Aorta (tissue), 5 donors: ENCODE measurements at places on chromosomes 1 and 21.

DNA sequence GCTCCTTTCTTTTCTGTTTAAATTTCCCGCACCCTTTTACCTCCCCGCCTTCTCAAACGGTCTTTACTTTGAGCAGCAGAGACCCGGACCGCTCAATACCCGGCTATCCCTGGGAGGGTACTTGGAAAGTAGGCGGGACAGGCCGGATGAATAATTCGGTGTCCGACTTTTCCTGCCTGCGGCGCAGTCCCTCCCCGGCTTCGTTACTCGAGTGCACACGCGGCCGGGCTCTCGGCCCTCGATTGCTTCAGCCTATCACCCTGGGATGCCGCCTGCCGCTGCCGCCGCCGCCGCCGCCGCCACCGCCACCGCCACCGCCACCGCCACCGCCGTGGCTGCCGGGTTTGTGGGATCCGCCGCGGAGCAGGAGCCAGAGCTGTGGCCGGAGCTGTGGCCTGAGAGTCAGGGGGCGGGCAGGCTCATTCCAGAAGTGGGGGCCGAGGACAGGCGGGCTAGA, 382 bp upstream of the RASAL2 start:
- DNase-seq, result peak; percentile 95
- peak overlapping the region; percentile 81 for H3K4me3 ChIP-seq
- no peaks in the 10 kb centered on the region for H3K4me1 ChIP-seq
- peak overlapping the region; percentile 72 for H3K27ac ChIP-seq

GRCh38 chr1:65791396-65791795, 1.3 kb upstream of the PDE4B start:
- H3K27me3 ChIP-seq, result no peaks in the 10 kb centered on the region
- DNase-seq, result no peak
- no peaks in the 10 kb centered on the region for H3K4me1 ChIP-seq
- no peaks in the 10 kb centered on the region for H3K36me3 ChIP-seq
- H3K4me3 ChIP-seq, result no peak overlapping the region
- no peak overlapping the region for H3K27ac ChIP-seq

DNA sequence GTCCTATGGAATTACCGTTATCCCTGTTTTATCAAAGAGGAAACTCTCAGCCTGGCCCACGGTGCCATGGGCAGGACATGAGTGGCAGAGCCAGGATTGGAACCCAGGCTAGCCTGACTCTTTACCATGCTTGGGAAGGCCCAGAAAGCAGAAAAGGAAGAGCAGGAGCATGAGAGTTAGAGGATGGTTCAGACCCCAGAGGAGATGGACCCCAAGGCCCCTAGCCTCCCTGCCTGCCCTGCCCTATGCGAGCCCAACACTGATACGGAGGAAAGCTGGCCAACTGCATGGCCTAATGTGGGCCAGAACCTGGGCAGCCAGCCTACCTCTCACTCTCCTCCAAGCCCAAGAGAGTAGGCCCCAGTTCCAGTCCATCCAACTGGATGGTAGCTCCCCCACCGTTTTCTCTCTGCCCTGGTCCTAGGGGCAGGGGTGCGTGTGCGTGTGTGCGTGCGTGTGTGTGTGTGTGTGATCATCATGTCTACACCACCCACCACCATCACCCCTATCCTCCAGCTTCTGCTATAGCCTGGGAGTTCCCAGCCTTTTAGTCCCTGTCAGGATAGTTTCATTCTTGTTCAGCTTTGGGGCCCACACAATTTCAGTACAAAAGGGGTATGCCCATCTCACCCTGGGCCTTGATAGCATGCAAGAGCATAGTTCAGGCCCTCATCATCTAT, 15.4 kb upstream of the MEX3A start:
- peak overlapping the region; percentile 50 for H3K27ac ChIP-seq
- no peaks in the 10 kb centered on the region for H3K36me3 ChIP-seq
- H3K27me3 ChIP-seq, result no peaks in the 10 kb centered on the region
- H3K4me3 ChIP-seq, result no peak overlapping the region
- no peak for DNase-seq

GRCh38 chr1:177065430-177065829, 99.1 kb downstream of the ASTN1 start:
- no peak for DNase-seq
- no peaks in the 10 kb centered on the region for H3K36me3 ChIP-seq
- H3K4me1 ChIP-seq, result no peaks in the 10 kb centered on the region
- no peaks in the 10 kb centered on the region for H3K27me3 ChIP-seq

DNA sequence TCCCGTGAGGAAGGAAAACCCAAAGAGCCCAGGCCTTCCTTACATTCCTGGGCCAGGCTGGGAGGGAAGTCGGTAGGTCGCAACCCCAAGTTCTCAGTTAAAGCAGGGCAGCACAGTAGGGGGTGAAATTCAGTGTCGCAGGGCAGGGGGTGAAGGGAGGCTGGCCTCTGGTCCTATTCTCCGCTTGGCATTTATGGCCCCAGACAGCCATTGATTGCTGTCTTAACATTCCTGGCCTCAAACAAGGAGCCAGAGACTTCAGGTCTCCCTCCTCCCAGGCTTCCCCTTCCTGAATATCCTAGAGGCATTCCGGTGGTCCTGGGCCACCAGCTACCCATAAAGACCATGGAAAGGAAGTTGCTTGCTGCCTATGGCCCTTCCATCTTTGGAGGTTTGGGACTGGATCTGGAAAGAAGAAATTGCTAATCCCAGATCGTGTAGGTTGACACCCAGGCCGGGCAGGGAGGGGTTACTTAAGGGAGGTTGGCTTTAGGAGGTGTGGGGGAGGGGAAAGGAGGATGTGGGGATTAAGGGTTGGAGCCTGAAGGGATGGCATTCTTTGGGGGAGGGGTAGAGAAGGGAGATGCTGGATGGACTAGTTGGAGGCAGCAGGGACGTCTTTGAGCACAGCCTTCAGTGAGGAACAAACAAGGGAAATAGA, 1.7 kb downstream of the LIN28A start:
- no peak overlapping the region for H3K27ac ChIP-seq
- H3K4me1 ChIP-seq, result no peaks in the 10 kb centered on the region
- no peaks in the 10 kb centered on the region for H3K27me3 ChIP-seq
- H3K4me3 ChIP-seq, result no peak overlapping the region
- no peak for DNase-seq

DNA sequence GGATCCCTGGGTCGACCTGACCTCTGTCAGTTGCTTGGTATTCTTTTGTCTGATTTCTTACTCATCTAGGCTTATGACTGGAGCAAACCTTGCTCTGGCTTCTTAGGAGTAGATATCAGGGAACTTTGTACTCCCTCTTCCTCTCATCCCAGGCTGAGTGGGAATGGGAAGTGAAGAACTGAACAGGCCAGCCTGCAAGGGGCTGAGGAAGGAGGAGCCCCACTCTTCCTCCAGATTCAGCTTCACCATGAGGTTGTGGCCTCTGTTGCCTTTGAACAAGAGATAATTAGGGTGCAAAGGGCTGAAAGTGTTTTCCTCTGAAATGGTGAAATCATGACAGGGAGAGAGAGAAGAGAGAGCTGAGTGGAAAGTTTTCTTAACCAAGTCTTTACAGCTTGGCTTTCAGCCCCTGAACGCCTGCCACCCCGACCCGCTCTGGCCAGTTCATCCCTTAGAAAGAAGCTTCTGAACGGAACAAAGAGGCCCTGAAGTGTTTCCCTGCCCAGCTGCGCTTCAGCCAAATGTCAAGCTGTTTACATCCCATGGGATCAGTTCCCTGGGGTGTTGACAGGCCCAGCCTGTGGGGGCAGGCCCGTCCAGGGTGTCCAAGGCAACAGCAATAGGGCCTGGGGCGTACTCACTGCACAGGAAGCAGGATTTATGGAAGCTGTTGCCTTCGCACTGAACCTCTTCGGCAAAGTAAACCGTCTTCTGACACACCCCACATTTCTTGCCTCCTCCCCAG, 11.2 kb downstream of the CSRP1 start:
- no peaks in the 10 kb centered on the region for H3K27me3 ChIP-seq
- H3K4me1 ChIP-seq, result peaks cover 7% of the 10 kb centered on the region

DNA sequence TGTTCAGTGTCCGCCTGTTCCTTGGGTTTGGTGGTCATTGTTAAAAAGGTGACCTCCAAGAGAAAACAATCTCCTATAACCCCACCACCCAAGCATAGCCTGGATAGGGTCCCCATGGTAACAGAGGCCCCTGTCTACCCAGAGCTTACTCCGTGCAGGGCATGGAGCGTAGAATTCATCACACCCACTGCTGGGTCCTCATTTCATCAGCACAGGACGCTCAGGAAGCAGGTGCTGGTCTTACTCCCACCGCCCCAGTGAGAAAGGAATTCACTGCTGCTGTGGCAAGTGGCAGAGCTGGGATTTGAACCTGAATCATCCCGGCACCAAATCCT, 37.0 kb downstream of the ARHGEF10L start:
- no peak overlapping the region for H3K4me3 ChIP-seq
- H3K36me3 ChIP-seq, result no peaks in the 10 kb centered on the region
- no peaks in the 10 kb centered on the region for H3K4me1 ChIP-seq

DNA sequence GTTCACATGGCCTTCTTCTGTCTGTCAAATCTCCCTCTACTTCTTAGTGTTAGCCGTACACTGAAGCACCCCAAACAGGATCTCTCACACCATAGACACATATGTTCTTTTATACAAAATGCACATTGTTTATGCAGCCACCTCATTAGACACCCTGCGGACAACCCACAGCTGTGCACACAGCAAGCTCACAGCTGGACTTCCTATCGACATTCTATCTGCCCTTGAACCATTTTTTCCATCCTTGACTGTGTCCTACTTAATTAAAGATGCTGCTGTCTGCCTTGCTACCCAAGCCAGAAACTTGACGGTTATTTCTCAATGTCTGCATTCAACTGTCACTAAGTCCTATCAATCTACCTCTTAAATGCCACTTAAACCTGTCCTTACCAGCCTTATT, 3.2 kb upstream of the ZBTB21 start:
- H3K4me1 ChIP-seq, result no peaks in the 10 kb centered on the region
- no peak overlapping the region for H3K27ac ChIP-seq
- no peak overlapping the region for H3K4me3 ChIP-seq
- H3K36me3 ChIP-seq, result no peaks in the 10 kb centered on the region
- no peaks in the 10 kb centered on the region for H3K27me3 ChIP-seq

DNA sequence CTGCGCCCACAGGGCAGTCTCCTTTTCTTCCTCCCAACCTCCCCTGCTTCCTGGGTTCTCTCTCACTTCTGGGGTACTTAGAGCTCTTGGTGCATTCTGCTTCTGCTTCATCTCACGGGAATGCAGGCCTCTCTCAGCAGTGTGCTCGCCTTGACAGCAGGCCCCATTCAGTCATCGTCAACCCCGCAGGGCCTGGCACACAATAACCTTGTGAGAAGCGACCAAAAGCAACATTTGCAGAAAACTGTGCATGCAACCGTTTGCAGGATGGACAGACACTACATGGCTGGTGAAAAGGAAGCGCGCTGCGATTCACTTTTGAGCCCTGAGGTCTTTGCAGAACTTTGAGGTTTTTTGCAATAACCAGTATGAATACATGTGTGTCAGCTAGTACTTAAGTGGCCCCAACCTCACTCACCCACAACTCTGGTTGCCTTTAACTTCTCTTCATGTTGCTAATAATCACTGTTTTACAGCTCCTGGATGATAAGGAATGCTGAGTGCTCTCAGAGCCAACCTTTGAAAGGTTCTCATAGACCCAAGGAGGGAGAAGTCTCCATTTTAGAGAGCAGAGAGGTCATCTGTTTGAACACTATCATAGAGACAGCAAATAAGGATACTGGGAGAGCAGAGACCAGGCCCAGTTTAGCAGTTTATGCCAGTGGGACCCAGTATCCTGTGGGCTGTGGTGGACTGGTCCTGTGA, 2.5 kb upstream of the CD160 start:
- no peaks in the 10 kb centered on the region for H3K36me3 ChIP-seq
- H3K27me3 ChIP-seq, result no peaks in the 10 kb centered on the region
- no peak overlapping the region for H3K27ac ChIP-seq

GRCh38 chr1:28078680-28079626, 9.5 kb downstream of the EYA3 start:
- no peaks in the 10 kb centered on the region for H3K27me3 ChIP-seq
- H3K36me3 ChIP-seq, result no peaks in the 10 kb centered on the region
- DNase-seq, result no peak
- no peak overlapping the region for H3K4me3 ChIP-seq
- peaks cover 8% of the 10 kb centered on the region for H3K4me1 ChIP-seq
- H3K27ac ChIP-seq, result no peak overlapping the region

GRCh38 chr1:64875101-64875500, 91.2 kb downstream of the JAK1 start:
- no peak overlapping the region for H3K27ac ChIP-seq
- no peaks in the 10 kb centered on the region for H3K4me1 ChIP-seq
- DNase-seq, result no peak
- H3K27me3 ChIP-seq, result no peaks in the 10 kb centered on the region
- H3K4me3 ChIP-seq, result no peak overlapping the region

GRCh38 chr1:244896550-244896949, 32.2 kb upstream of the HNRNPU start:
- H3K4me3 ChIP-seq, result no peak overlapping the region
- H3K36me3 ChIP-seq, result no peaks in the 10 kb centered on the region
- H3K27ac ChIP-seq, result no peak overlapping the region
- DNase-seq, result no peak
- H3K27me3 ChIP-seq, result no peaks in the 10 kb centered on the region
- H3K4me1 ChIP-seq, result no peaks in the 10 kb centered on the region

DNA sequence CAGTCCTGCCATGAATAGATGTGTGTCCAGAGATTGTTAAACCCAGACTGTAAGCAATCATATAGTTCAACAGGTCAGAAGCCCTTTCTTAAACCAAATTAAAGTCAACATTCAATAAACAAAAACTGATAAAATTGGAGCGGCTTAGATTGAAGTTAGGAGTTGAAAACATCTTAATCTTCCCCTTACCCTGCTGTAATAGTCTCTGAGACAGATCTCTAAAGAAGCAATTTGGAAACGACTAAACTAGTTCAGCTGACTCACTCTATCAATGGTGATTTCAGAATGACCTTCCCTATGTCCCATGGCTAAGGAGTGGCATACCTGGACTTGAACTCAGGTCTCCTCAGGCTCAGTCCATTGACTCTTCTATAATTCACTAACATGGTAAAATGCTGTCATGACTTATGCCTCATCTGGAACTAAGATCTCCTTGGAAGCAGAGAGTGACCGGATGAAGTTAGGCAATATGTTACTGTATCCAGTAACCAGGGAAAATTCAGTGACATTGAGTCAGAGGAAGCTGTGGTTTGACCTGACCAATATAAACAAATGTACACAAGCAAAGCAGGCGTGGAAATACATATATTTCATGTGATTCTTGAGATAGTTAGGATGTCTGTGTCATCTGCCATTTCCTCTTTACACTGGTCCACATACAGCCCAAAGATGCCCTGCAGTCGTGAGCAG, 30.1 kb downstream of the SGIP1 start:
- DNase-seq, result no peak
- H3K27me3 ChIP-seq, result no peaks in the 10 kb centered on the region
- peaks cover 3% of the 10 kb centered on the region for H3K4me1 ChIP-seq
- H3K27ac ChIP-seq, result peak overlapping the region; percentile 28

DNA sequence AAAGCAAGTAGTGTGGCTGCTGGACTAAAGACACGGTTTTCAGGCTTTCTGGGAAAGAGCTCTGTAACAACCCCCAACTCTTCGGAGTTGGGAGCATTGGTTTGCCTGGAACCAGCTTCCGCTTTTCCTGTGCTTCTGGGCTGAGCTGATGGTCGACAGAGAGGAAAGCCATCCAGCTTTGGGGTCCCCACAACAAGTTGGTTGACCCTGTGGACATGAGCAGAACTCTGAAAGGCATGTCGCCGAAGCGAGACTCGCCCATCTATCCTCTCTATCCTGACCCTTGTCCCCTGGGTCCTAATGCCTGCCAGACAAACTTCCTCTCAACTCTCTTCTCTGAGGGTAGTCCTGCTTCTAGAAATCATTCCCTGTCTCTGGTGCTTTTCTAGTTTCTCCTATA, 31.9 kb upstream of the FCGR2A start:
- H3K4me3 ChIP-seq, result no peak overlapping the region
- no peak for DNase-seq
- no peaks in the 10 kb centered on the region for H3K27me3 ChIP-seq
- H3K27ac ChIP-seq, result no peak overlapping the region

- no peaks in the 10 kb centered on the region for H3K36me3 ChIP-seq
- no peaks in the 10 kb centered on the region for H3K4me1 ChIP-seq
- no peak overlapping the region for H3K27ac ChIP-seq
Measured at GRCh38 chr21:21897275-21897883, 899.2 kb downstream of the NCAM2 start.
